ENCODE measurements at places on chromosomes 13 and 19. TPM values are rescaled to one million over a fixed set of nuclear protein-coding genes. Genes with fewer than 3 reads are reported as not detected.
A peak's percentile ranks its signal among the peaks of the same experiment; 100 is the strongest.

DNA sequence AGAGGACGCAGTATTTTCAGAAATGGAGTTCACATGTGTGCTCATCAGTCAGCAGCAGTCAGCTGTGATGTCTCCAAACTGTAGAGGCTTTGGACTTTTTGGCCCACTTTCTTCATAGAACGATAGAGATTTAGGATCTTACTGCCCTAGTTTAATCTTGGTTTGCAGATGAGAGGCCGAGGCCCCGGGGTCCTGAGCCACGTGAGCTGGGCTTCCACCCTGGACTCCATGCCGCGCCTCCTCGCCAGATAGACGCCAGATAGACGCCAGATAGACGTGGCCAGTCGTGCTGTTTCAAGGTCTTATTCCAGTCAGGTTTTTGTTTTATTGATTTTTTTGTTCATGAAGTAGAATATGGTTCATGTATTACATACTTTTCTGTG is 11.7 kb upstream of the MCF2L start:
- no peak for DNase-seq

Gene ZNF99
- total RNA-seq = 0.51 TPM

Gene PLEKHG2
- total RNA-seq = 20.9 TPM

Gene IL27RA
- 4.3 TPM for total RNA-seq

DNA sequence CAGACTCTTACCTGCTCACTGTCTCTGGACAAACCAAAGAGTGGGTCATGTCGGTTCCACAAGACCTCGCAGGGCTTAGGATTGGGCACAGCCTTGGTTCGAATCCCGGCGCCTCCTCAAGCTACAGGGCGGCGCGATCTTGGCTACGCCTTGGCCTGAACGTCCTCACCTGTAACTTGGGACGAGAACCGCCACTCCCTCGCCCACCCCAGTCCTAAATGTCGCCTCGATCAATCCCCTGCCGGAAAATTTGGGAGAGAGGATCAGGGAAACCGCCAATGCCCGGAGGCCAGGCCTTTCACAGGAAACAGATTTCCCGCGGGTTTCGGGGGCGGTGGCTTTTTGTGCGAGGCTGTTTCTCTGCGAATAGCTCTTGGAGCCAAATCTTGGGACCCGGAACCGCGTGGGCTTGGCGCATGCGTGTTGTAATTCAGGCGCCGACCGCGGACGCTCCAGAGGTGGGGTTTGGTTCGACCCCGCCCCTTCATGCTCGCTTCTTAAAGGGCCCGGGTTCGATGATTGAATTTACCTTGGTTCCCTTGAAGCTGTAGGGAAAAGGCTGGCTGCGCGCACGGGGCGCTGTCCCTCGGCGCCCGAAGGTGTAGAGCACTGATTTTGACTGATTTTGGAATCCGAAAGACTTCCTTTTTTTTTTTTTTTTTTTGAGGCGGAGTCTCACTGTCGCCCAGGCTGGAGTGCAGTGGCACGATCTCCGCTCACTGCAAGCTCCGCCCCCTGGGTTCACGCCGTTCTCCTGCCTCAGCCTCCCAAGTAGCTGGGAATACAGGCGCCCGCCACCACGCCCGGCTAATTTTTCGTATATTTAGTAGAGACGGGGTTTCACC is at the start of gene NR2C2AP:
TSS of gene NR2C2AP (minus strand) at position 403 of the 845 bp plus-strand sequence. CDS start at position 49, 354 bp downstream.
- DNase-seq = peak; percentile 96

DNA sequence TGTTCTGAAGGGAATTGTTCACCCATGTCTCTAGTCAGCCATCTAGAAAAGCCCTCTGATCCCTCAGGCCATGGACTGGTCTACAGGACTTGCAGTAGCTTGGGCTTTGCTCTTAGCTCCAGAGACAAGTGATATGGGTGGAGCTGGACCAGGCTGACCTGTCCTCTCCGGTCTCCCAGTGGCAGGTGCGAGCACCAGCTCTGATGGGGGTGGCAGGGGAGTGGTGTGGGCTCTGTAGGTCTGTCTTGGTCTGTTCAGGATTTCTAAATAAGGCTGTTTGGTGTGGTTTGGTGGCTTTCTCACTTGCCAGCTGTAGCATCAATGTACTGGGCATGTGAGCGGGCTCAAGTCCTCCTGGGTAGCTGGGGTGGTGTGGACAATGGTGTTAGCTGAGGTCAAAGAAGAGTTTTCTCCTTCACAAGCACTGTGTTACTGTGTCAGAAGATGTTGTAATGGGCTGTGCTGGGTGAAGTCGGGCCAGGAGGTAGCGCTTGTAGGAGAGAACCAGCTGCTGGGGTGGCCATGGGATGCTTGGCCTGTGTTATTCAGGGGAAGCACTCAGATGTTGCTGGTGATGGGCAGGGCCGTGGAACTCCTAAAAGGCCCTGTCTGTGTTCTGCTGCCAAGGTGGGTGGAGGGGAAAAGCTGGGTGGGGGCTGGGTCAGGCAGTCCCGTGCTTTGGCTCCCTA is 16.9 kb downstream of the GPC6 start:
- DNase-seq = no peak

GRCh38 chr13:67285611-67286010 is 55.5 kb upstream of the PCDH9 start:
- DNase-seq = no peak

DNA sequence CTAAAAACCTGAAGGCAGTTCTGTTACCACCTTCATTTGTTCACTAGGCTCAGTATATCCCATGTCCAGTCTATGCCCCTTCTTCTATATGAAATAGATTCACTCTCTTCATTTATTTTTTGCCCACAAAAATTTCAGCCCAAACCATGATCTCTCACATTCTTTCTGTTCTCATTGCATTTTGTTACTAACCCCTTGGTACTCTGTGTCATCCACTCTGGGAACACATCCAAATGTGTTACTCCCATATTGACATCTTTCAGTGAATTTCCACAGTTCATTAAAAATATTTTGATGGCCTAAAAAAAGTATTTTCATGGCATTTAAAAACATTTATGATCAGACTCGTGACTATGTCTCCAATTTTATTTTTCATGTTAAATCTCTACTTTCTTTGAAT is 378.9 kb downstream of the SLITRK1 start:
- no peak for DNase-seq

Gene FCER2
- not detected for total RNA-seq

Measured in tongue (tissue), 3 donors.